ENCODE measurements at places on chromosomes 13 and 19.

DNA sequence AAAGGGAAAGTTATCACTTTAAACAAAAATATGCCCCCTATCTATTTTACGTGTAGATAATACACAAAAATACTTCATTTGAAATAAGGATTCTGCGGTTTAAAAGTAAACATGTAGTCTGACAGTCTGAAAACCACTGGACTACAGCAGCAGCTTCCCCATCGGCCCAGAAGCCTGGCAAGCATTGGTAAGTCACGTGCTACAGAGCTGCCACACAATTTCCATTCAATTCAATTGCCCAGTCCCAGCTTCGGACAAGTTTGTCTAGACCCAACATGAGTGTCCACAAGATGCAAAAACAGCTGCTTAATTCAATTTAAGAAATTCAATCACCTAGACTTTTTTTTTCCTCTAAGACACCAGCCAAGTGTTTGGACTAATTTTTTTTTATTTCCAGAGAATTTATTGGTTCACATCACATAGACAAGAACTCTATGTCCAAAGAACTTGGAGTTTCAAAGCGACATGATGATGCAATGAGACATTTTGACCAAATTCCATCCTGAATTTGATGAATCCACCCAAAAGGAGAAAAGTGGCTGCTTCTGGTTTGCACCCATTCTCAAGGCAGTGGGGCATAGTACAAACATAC is 458.9 kb downstream of the COG6 start:
- no peak for DNase-seq

- peak; percentile 42 for DNase-seq
Measured at GRCh38 chr19:39341129-39341718, 997 bp upstream of the SAMD4B start.

DNA sequence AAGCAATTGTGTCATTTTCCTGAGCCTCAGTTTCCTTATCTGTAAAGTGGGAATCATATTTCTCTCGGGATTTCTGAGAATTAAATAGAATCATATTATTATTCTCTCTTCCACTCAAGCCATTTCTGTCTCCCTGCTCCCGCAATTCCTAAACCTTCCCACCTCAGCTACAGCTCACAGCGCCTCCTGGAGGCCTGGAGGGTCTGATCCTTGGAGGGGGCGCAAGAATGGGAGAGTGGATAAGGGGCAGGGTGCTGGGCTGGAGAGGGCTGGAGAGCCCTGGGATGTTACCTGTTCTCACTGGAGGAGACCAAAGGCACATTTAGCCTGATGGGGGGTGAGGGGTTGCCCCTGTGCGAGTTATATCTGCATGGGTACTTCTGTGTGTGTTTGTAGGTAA is 31.1 kb upstream of the CYP2S1 start:
- DNase-seq, result no peak

DNA sequence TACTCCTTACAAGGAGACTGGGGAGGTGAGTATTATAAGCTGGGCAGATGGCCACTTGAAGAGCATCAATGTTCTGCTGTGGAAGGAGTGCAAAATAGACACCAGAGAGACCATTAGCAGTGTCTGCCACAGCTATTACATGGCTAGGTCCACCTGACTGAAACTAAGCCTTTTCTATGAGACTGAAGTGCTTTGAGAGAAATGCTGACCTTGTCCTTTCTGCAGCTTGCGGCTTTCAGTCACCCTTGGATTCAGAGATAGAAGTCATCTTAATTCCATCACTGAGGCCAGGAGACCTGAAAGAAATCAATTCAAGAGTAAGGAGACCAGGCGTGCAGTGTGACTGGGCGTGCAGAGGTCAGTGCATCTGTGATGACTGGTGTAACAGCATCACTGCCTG is 1.3 kb upstream of the ZFP28 start:
- DNase-seq, result no peak

DNA sequence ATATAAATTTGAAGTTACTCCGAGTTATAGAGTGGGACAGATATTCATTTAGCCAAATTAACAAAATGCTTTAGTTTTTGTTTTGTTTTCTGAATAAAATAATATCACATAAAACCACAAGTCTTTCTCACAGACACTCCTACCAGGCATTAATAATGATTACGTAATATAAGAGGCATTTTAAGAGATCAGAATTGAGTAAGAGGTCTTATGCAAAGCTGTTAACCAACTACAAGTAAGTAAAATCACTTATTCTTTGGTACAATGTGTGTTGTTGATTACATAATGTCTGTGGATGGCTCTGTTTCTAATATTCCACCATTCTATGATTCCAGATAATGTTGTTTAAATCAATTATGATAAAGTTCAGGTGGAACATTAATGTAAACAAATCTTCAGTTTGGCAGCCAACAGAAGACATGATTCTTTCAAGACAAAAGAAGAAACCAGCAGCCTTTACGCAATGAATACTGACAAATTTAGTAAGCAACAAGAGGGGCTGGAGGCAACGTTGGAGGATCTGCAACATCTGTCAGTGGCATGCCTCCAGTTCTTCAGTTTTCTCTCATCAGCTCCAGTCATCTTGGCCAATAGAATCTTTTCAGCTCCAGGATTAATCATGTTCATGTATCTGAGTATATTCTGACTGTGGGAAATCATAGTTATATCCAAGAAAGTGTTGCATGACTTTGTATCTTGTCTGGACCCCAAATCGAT is 403.8 kb downstream of the SLITRK5 start:
- no peak for DNase-seq

- no peak for DNase-seq
Measured at GRCh38 chr13:48564056-48564455, 31.2 kb upstream of the RCBTB2 start.

DNA sequence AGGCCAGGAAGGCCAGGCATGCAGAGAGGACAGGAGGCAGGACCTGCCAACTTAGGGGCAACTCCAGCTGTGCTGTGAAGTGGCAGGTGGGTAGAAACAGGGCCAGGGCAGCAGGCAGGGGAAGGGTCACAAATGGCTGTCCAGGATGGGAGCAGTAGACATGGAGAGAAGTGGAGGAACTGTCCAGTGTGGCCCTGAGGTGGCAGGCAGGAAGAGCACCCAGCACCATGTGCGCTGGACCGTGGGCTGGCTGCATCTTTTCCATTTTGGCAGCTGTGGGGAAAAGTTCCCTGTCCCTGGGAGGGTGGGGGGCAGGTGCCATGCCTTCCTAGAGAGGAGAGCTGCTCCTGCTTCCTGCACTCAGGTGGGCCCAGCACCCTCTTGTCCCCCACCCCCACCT is 13.8 kb downstream of the DEDD2 start:
- no peak for DNase-seq

DNA sequence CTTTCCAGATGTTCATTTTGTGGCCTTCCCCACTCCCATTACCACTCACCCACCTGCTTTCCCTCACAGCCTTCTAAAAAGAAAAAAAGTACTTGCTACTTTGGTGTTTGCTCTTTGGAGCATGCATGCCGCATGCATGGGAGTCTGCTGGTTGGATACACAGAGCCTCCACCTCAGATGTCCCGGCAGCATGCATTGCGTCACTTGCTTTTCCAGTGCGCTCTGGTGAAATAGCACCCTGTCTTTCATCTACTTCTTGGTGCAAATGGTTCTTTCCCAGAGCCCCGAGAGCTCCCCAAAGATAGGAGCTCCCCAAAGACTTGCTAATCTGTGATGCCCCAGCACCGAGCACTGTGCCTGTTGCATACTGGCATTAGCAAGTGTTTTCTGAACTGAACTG is 333.2 kb upstream of the ZNF507 start:
- DNase-seq, result no peak

DNA sequence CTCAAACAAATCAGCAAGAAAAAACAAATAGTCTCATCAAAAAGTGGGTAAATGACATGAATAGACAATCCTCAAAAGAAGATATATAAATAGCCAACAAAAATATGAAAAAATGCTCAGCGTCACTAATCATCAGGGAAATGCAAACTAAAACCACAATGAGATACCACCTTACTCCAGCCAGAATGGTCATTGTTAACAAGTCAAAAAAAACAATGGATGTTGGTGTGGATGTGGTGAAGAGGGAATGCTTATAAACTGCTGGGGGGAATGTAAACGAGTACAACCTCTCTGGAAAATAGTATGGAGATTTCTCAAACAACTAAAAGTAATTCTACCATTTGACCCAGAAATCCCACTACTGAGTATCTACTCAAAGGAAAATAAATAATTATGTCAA is 239.2 kb upstream of the RFC3 start:
- no peak for DNase-seq

DNA sequence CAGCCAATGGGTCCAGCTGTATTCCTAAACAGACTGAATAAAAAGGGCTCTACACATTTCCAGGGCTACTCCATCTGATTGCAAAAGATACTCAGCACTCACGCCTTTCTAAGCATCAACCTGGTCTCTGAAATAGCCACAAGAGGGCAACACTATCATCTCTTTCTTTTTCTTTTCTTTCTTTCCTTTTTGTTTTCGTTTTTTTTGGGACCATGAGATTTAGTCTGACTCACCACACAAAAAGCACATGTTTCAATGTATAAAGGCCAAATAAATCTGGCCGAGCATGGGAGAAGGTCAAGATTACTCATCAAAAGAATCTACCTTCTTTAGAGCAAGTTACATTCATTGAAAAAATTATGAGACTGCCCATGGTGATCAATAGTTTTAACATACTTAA is 805.6 kb upstream of the ARGLU1 start:
- no peak for DNase-seq

- no peak for DNase-seq
Measured at GRCh38 chr13:71522941-71523526, 344.0 kb downstream of the DACH1 start.

- no peak for DNase-seq
Measured at GRCh38 chr19:44112802-44113137, 429 bp upstream of the ZNF225 start.

DNA sequence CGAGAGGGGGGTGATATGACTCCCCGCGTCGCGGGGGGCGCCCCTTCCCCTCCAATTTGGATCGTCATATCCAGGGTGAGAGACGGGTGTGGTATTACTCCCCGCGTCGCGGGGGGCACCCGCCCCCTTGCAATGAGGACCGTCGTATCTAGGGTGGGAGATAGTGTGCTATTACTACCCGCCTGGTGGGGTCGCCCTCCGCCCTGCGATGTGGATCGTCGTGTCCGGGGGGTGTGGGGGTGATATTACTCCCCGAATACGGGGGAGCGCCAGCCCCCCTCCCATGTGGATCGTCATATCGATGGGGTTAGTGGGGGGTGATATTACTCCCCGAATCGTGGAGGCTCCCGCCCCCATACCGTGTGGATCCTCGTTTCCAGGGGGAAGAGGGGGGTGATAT is 29.2 kb upstream of the RGCC start:
- DNase-seq, result no peak

- no peak for DNase-seq
Measured at GRCh38 chr13:99577934-99578917, 77.0 kb downstream of the TM9SF2 start.

- DNase-seq, result no peak
Measured at GRCh38 chr13:24272452-24273161, 36.8 kb upstream of the C1QTNF9 start.

DNA sequence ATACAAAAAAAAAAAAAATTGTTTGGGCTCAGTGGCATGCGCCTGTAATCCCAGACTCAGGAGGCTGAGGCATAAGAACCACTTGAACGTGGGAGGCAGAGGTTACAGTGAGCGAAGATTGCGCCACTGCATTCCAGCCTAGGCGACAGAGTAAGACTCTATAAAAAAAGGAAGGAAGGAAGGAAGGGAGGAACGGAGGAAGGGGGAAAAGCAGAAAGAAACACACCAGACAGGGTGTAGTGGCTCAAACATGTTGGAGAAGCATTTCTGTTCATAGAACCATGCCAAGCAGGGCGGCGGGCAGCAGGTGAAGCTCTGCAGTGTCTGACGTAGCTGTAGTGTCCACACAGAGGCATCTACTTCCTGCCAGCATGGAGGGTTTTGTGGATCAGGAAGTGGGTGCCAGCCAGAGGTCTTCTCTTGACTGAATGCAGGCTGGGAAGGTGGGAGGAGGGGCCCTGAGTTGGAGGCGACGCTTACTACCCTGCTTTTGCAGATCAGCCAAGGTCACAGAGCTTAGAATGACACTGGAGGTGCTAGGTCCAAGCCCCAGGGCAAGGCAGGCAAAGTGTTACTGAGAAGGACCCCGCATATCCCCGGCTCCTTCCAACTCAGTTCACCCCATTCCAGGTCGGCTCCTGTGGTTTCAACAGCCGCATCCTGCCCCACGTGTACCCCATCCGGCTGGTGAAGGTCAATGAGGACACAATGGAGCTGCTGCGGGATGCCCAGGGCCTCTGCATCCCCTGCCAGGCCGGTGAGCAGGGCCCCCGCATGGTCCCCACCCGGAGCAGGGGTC is 11.6 kb upstream of the PGLS start:
- no peak for DNase-seq

- DNase-seq, result no peak
Measured at GRCh38 chr19:45660636-45661035, 7.4 kb upstream of the GIPR start.

DNA sequence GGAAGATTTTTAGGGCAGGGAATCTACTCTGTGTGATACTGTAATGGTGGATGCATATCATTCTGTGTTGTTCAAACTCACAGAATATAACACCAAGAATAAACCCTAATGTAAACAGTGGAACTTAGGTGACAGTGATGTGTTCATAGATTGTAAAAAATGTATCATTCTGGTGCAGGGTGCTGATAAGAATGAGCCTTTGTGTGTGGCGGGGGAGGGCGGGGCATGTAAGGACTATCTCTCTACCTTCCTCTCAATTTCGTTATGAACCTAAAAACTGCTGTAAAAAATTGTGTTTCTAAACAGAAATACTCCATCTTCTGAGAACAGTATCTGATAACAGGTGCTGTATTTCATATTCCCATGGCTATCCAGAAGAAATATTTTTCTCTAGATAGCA is 35.6 kb downstream of the TNFRSF19 start:
- DNase-seq, result no peak

DNA sequence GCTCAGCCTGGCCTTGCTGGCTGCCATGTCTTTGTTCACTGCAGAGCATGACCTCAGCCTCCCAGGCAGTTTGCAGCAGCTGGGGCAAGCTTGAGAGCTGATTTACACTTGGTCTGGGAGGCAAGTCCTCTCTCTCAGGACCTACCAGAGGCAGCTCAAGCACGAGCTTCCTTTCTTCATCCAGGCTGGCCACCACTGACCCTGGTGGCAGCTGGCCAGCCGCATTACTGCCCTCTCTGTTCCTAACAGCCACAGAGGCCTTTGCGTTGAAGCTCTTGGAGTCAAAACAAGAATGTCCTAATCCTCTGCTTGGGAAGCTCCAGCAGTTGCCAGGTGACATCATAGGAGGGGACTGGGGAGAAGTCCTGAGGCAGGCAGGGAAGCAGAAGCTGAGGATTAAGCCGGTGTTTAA is 85.7 kb downstream of the NUFIP1 start:
- DNase-seq, result peak; percentile 27

DNA sequence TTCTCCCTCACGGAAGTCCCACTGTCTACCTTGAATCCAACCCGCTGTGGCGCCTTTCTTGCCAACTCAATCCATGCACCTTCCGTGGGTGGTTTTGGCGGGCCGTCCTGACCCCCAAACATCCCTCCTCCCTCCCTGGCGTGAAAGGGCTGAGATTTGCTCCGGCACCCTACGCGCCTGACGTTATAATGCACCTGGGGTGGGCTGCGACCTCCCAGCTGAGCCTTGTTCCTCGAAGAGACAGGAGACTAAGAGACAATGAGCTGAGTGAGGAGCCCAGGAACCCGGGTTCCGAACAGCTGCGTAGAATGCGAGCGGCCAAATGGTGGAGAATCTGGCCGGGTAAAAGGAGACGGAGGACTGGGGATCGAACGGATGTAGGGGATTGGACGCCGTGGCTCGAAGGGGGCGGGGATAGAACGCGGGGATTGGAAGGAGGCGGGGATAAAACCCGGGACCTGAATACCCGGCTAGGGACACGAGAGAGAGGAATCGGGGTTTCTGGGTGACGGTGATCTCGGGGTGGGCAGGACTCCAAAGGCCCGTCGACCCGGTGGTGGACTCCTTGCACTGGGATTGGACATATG is at the start of gene CPT1C:
CPT1C (plus strand) TSS at position 461 of the 587 bp plus-strand sequence. CDS start 1,137 bp downstream, outside the sequence.
- peak; percentile 47 for DNase-seq

GRCh38 chr19:55251341-55252081 is 7.3 kb downstream of the PPP6R1 start:
- DNase-seq, result no peak

Measured in amygdala (tissue), 56 donors.